Dermis blood vessel endothelial cell (primary cell): ENCODE measurements at places on chromosomes 5 and 9. TPM values are rescaled to one million over a fixed set of nuclear protein-coding genes. Genes with fewer than 3 reads are reported as not detected.

The SLCO6A1 gene
- total RNA-seq: not detected in 2 replicates

The CCIN gene
- total RNA-seq: under 0.01 and 0.19 TPM in 2 replicates

The HEMGN gene
- not detected in 2 replicates for total RNA-seq

The SLC26A2 gene
- 22.0 and 25.3 TPM in 2 replicates for total RNA-seq

The AFF4 gene
- 29.1 and 41.8 TPM in 2 replicates for total RNA-seq

The SIMC1 gene
- 1.5 and 3.9 TPM in 2 replicates for total RNA-seq
